ENCODE measurements at places on chromosomes 2 and 18. TPM values are rescaled to one million over a fixed set of nuclear protein-coding genes. Genes with fewer than 3 reads are reported as not detected.

DNA sequence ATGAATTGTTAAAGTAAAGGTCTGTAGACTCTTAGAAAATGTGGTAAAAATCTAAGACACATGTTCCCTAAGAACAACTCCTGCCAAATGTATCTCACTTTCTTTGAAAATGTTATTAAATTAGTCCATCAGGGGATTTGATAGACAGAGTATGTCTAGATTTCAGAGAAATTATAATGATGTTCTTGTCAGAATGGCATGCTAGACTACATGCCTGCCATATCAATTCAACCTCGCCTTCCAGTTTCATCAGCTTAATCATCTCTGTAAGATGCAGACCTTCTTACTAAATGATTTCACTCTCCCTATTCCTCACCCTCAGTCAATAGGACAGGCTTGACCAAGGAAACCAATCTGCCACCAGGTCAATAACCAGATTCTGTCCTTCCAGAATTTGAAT lies 368.4 kb downstream of the TXNL1 start:
- H3K4me1 ChIP-seq = no peaks in the 10 kb centered on the region
- no peak for DNase-seq
- H3K27ac ChIP-seq = no peak overlapping the region
- no peak overlapping the region for H3K4me3 ChIP-seq
- no peaks in the 10 kb centered on the region for H3K27me3 ChIP-seq

The FAM237A gene
- not detected for total RNA-seq

The NXPH2 gene
- total RNA-seq = not detected

GRCh38 chr2:120731175-120731574 lies 4.5 kb upstream of the GLI2 start:
- peaks cover 11% of the 10 kb centered on the region for H3K27me3 ChIP-seq
- no peaks in the 10 kb centered on the region for H3K4me1 ChIP-seq
- DNase-seq = no peak

DNA sequence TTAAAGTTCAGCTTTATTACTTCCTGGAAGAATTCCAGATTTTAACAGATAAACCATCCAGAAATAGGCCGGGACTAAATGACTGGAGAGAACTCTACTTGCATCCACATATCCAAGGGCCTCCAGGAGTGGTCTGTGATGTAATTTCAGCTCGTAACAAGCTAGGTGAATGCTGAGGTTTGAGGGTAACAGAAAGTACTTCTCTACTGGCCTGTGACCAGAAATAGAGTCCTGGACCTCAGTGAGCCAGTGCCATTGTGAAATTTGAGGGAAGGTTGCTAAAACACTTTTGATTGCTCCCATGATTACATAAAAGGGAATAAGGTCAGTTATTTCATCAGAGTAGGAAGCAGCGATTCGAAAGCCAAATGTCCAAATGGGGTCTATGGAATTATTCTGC lies 158.1 kb downstream of the DOCK10 start:
- H3K4me1 ChIP-seq = peaks cover 5% of the 10 kb centered on the region
- no peak overlapping the region for H3K27ac ChIP-seq
- no peaks in the 10 kb centered on the region for H3K27me3 ChIP-seq
- DNase-seq = no peak
- peaks cover 91% of the 10 kb centered on the region for H3K36me3 ChIP-seq

The RETREG2 gene
- 83.2 TPM for total RNA-seq

GRCh38 chr2:216950547-216950946 lies 90.7 kb upstream of the TNP1 start:
- no peaks in the 10 kb centered on the region for H3K36me3 ChIP-seq
- no peak overlapping the region for H3K27ac ChIP-seq
- no peaks in the 10 kb centered on the region for H3K27me3 ChIP-seq
- DNase-seq = no peak

The CYP1B1 gene
- total RNA-seq = 0.14 TPM

The RGPD4 gene
- total RNA-seq = 0.53 TPM

DNA sequence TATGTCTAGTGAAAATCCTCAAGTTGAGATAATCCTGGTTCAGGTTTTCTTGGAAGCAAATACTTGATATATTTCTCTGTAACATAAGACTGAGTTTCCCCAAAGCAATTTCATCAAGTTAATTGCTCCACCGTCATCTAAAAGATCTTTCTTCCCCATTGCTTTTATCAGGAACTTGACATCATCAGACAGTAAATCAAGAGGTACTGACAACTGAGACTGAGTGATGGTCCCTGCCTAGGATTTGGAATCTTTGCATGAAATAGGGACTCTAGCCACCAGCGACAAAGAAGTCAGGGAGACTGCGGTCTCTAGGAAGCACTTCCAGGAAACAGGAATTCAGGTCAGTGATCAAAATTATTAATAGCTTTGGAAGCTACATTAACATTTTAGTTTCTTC lies 43.4 kb upstream of the SCN1A start:
- no peak for DNase-seq
- H3K27ac ChIP-seq = no peak overlapping the region
- H3K27me3 ChIP-seq = no peaks in the 10 kb centered on the region
- no peaks in the 10 kb centered on the region for H3K4me1 ChIP-seq

The CYP27C1 gene
- total RNA-seq = not detected

DNA sequence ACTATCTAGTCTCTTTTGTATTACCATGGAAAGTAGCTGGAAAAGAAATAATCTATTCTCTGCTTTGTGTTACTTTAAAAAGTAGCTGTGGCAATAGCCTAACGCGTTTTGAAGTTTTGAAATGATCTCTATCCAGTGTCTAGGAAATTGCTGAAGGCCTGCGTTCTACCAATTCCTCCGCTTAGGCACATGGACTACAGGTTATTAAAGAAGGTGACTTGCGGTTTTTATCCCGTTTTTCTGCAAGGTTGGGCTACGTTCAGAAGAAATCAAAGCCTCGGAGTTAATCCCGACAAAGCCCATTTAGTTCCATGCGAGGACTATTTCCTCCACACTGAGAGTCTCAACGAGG lies 636 bp upstream of the UBXN4 start:
- H3K4me1 ChIP-seq = peaks cover 11% of the 10 kb centered on the region
- DNase-seq = no peak
- H3K27ac ChIP-seq = peak overlapping the region; percentile 95
- no peaks in the 10 kb centered on the region for H3K27me3 ChIP-seq

The PDE1A gene
- total RNA-seq = not detected

- no peak within 1 kb of the TSS for H3K4me3 ChIP-seq
- peaks cover 60% of the 10 kb centered on the region for H3K27me3 ChIP-seq
- no peaks in the 10 kb centered on the region for H3K36me3 ChIP-seq
Observed at GRCh38 chr2:219041252-219041651, at the start of gene CFAP65. TSS of gene CFAP65 (minus strand) at chr2:219041516. CDS start at chr2:219039048, 2,468 bp downstream.

The SATB2 gene
- total RNA-seq = not detected

DNA sequence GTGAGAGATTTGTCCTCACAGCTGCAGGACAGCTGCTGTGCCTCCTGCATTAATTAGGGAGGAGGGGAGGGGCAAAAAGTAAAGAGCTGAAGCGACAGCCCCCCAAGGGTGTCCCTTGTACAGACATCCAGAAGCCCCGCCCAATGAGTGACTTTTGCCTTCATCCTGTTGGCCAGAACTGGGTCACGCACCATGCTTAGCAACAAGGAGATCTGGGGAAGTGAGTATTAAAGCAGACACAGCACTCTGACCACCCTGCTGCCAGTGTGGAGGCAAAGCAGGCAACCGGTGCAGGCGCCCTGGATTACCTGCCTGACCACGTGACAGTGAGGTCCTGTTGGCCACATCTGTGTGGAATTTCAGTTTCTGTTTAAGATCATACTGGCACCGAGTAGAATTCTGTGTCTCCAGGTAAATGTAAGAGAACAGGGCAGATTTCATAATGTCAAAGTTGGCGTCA lies 21.5 kb upstream of the BIN1 start:
- H3K4me1 ChIP-seq = peaks cover 3% of the 10 kb centered on the region
- DNase-seq = no peak
- no peaks in the 10 kb centered on the region for H3K27me3 ChIP-seq
- no peak overlapping the region for H3K27ac ChIP-seq
- H3K4me3 ChIP-seq = no peak overlapping the region

DNA sequence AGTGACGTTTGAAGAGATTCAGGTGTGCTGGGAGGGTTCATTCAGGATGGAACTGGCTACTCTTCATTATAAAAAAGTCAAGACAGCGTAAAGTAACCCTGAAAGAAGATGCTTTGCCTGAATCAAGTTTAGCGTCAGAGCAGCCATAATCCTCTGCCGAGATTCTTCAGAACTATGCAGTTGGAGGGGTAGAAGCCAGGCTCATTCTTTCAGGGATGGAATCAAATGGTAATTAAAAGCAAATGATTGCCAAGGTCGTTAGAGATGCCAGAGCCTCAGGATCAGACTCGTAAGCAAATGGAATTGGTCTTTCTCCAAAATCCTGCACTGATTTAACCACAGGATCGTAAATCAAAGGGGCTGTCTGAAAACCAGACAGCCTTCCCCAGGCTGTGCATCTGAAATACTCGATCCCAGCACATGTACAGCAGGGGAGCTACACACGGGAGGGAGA lies 21.9 kb downstream of the APCDD1 start:
- no peak overlapping the region for H3K27ac ChIP-seq
- H3K36me3 ChIP-seq = no peaks in the 10 kb centered on the region
- no peak for DNase-seq

GRCh38 chr2:29718076-29718686 lies 203.2 kb downstream of the ALK start:
- no peaks in the 10 kb centered on the region for H3K36me3 ChIP-seq
- H3K27ac ChIP-seq = no peak overlapping the region
- no peaks in the 10 kb centered on the region for H3K27me3 ChIP-seq
- DNase-seq = no peak

GRCh38 chr18:8611916-8612576 lies 2.8 kb downstream of the RAB12 start:
- H3K27ac ChIP-seq = no peak overlapping the region
- no peaks in the 10 kb centered on the region for H3K27me3 ChIP-seq
- no peak overlapping the region for H3K4me3 ChIP-seq

The FAHD2B gene
- total RNA-seq = 39.3 TPM

The TMEM163 gene
- 0.47 TPM for total RNA-seq

DNA sequence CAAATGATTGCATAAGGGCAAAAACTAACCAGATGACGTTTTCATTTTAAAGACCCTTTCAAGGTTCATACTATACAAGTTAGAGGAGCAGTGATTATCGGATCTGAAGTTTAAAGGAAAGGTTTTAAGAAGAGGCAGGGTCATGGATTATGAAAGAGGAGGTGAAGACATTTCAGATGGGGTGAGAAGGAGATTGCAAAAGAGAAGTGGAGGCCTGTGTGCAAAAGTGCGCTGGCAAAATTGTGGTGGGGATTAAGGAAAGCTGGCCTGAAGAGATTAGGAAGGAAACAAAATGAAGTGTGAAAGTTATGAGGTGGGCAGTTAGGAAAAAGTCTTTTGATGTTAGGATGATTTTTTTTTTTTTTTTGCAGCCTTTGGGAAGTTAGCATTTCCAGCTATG lies 935.7 kb upstream of the FAM98A start:
- H3K4me1 ChIP-seq = no peaks in the 10 kb centered on the region
- H3K36me3 ChIP-seq = no peaks in the 10 kb centered on the region
- H3K27ac ChIP-seq = no peak overlapping the region
- no peaks in the 10 kb centered on the region for H3K27me3 ChIP-seq
- no peak overlapping the region for H3K4me3 ChIP-seq
- DNase-seq = no peak

The DNAH6 gene
- 1.2 TPM for total RNA-seq

DNA sequence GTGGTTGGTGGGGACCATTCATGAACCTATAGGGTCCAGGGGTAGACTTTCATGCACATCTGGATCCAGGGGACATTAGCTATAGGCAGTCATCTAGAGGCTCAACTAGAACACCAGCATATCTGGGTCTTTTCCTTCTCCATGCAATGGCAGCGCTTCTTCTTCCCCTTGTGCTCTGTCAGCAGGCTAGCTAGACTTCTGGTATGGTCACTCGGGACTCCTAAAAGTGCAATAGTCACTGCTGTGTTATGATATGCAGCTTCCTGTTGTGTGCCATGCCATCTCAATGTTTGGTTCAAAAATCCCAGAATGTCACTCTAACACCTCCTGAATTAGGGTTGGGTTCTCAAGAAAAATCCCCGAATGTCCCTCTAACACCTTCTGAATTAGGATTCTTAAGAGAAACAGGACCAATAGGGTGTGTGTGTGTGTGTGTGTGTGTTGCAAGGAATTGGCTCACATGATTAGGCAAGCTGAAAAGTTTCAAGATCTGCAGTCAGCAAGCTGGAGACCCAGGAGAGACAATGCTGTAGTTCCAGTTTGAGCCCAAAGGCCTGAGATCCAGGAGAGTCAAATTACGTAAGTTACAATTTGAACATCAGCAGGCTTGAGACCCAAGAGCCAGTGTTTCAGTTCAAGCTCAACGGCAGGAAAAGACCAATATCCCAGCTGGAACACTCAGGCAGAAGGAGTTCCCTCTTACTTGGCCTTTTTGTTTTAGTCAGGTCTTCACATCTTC lies 97.1 kb upstream of the LTBP1 start:
- H3K4me1 ChIP-seq = no peaks in the 10 kb centered on the region
- H3K27me3 ChIP-seq = peaks cover 3% of the 10 kb centered on the region
- H3K27ac ChIP-seq = no peak overlapping the region
- H3K36me3 ChIP-seq = no peaks in the 10 kb centered on the region

The OTOS gene
- not detected for total RNA-seq

DNA sequence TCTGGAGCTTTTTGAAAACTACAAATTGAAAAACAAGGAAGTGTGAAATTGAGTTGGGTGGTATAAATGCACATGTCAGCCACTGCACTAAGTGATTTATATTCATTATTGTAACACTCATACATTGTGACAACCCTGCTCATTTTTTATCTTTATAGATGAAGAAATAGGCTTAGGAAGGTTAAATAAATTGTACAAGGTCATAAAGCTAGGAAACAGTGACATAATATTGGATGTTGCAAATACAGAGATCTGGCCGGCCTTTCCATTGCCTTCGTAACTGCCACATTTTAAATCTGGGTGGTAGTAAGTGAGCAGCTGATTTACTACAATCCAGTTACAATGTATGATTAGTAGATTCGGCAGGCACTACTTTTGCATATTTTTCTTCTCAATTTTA lies 76.6 kb upstream of the LPIN2 start:
- no peaks in the 10 kb centered on the region for H3K27me3 ChIP-seq
- no peak overlapping the region for H3K27ac ChIP-seq
- peaks cover 7% of the 10 kb centered on the region for H3K4me1 ChIP-seq
- no peak overlapping the region for H3K4me3 ChIP-seq

- no peak for DNase-seq
- no peak overlapping the region for H3K27ac ChIP-seq
- H3K4me3 ChIP-seq = no peak overlapping the region
- H3K36me3 ChIP-seq = no peaks in the 10 kb centered on the region
- H3K27me3 ChIP-seq = peaks cover 13% of the 10 kb centered on the region
Observed at GRCh38 chr18:47420130-47420529, 168.7 kb upstream of the SKOR2 start.

GRCh38 chr18:12946549-12947284 lies 1.1 kb upstream of the SEH1L start:
- no peaks in the 10 kb centered on the region for H3K27me3 ChIP-seq
- DNase-seq = no peak
- H3K4me3 ChIP-seq = peak overlapping the region; percentile 66
- peaks cover 38% of the 10 kb centered on the region for H3K4me1 ChIP-seq
- H3K27ac ChIP-seq = peak overlapping the region; percentile 81
- H3K36me3 ChIP-seq = no peaks in the 10 kb centered on the region

GRCh38 chr18:78900938-78901909 lies 78.4 kb upstream of the SALL3 start:
- no peak overlapping the region for H3K27ac ChIP-seq
- no peaks in the 10 kb centered on the region for H3K36me3 ChIP-seq
- H3K27me3 ChIP-seq = no peaks in the 10 kb centered on the region
